ENCODE measurements at places on chromosomes 6 and 20.

- no peak for DNase-seq
These were observed 2.6 kb upstream of the PCMTD2 start for GRCh38 chr20:64253000-64253383.

DNA sequence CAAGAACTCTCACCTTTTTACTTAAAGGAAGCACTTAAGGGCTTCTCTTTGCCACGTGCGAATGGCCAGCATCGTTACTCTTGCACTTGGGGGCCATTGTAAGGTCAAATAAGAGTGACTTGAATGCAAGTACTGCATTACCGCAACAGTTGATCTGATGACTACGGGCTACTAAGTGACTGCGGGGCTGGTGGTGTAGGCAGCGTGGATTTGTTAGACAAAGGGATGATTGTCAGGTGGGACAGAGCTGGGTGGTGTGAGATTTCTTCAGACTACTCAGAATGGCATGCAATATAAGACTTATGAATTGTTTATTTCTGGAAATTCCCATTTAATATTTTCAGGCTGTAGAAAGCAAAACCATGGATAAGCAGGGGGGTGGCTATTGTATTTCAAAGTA, 199.7 kb upstream of the UST start:
- no peak for DNase-seq

- no peak for DNase-seq
These were observed 29.3 kb upstream of the CTAGE9 start for GRCh38 chr6:131740161-131740560.

- DNase-seq: no peak
These were observed 306.0 kb downstream of the FARS2 start for GRCh38 chr6:5567352-5567751.

DNA sequence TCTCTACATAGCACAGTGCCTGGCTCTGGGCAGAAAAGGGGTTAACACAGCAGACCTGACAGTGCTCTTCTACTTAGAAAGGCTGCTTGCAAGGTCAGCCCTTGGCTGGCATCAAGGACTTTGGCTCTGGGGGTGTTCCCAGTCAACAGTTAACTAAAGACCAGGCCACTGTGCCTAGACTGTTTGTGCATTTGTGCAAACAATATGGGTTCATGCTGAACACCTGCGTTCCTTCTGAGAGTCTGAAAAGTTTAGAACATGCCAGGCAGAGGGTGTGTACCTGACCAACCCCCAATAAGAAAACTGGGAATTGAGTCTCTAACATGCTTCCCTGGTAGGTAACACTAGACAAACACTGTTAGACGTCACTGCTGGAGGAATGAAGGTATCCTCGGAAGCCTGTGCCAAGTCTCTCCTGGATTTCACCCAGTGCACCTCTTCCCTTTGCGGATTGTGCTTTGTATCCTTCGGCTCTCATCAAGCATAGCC, 110.7 kb downstream of the PDE10A start:
- DNase-seq: no peak

DNA sequence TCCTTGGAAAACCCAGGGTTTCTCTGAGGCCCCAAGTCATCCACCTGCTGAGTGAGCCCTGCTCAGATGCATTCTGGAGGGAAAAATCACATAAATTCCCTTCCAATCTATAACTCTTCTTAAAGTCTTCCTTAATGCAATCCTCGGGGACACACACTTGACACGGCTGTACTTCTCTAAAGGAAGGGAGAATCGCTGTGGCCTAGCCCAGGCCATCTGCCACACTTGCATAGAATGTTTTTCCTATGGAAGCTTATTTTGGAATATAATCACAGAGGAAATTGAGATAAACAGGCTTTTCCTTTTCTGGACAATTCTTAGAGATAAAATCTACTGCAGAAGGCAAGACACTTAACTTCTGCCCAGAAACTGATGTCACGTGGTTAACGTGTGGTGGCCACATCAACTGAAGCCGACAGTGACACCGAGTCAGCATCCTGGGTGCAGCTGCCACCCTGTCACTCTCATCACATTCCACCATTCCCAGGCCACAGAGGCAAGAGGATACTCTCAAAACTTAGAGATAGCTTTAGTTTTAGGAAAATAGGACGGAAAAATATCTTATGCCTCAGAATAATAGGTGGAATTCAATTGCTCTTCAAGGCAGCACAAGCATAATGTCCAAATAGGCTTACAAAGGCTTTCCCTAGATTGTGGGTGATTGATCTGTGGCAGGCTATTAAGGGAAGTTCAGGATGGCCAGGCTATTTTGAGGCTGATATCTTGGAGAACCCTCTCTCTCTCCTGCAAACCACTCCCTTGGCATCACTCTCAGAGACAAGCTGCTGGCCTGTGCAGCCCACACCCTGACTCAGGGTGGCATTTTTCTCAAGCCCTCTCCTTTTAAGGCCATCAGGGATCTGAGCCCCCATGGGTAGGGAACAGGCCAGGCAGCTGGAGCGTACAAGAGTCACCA, 29.6 kb downstream of the PSMB1 start:
- DNase-seq: no peak

- DNase-seq: no peak
These were observed 142.2 kb upstream of the ATXN1 start for GRCh38 chr6:16903470-16903869.

GRCh38 chr20:56722042-56722441, 92.9 kb downstream of the TFAP2C start:
- no peak for DNase-seq

DNA sequence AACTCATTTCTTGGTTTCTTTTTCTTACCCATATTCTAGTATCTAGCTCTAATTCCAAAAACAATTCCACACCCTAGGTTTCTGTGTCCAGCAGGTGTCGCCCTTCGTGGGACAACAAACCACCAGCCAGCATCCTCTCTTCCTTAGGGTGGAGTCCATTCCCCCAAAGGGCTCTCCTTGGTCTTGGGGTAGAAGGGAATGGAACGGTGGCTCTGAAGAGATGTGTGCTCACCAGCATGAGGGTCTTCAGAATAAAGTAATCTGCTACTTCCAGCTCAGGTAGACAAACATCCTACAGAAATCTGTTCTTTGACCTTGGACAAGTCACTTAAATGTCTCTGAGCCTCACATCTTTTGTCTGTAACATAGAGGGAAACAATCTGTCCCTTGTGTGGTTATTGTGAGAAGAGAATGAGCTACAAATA, 7.2 kb downstream of the HLA-DMB start:
- peak; percentile 80 for DNase-seq

- DNase-seq: no peak
These were observed 293.5 kb downstream of the SMOC2 start for GRCh38 chr6:168734523-168734922.

- DNase-seq: no peak
These were observed 213.5 kb downstream of the MOXD1 start for GRCh38 chr6:132187816-132188215.

DNA sequence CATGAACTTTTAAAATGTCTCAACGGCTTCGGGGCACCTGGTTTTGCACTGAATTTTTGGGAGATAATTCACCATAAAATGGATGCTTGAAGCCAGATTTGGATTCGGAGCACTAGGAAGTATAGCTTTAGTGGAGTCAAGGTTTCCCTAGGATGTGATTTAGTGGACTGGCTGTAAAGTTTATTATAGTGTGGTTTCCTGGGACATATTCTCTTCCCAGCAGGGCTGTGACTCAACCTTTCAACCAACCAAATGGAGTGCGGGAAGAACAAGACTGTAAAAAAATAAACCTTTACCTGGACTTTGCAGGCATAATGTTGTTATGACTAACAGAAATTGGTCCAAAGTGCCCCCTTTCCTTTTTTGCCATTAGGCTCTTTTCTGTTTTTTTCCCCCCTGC, 327.4 kb upstream of the MAN1A1 start:
- DNase-seq: no peak

GRCh38 chr20:10007747-10008146, 27.0 kb upstream of the ANKEF1 start:
- DNase-seq: no peak

GRCh38 chr20:54385746-54386145, 89.6 kb upstream of the DOK5 start:
- DNase-seq: no peak

DNA sequence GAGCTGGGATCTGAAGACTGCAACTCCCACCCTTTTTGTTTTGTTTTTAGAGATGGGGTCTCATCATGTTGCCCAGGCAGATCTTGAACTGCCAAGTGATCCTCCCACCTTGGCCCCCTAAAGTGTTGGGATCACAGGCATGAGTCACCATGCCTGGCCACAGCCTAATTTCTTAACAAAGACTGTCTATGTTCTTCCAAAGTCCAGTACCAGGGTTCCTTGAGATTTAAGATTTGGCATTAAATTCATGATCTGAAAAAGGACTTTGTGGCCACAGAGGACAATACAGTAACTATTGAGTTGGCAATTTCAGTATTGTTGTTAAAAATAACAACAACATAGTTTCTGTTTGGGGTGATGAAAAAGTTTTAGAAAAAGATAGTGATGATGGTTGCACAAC, 28.7 kb upstream of the BEND3 start:
- DNase-seq: no peak

GRCh38 chr6:83153883-83154521, 39.1 kb downstream of the PGM3 start:
- no peak for DNase-seq

DNA sequence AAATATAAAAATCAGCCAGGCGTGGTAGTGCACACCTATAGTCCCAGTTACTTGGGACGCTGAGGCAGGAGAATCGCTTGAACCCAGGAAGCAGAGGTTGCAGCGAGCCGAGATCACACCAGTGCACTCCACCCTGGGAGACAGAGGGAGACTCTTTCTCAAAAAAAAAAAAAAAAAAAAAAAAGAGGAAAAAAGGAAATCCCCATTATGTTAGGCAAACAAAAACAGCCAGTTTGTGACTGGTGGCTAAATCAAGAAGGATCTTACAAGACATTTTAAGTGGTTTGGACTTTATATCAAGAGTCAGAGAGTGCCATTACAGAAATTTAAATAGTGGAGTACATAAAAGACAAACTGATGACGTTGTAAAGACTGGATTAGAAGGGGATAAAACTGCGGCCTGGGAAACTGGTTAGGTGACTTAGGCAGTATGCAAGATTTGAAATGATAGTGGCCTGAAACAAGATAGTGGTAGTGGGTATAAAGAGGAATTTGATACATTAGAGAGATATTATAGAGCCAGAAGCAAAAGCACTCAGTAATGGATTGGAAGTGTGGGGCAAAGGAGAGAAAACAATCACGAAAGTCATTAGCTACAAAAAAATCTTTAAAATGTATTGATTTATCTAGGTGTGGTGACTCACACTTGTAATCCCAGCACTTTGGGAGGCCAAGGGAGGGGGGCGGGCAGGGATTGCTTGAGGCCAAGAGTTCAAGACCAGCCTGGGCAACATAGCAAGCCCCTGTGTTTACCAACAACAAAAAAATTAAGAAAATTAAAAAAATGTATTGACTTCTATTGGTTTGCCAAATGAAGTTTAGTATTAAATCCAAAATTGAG, 1.7 kb upstream of the MYO6 start:
- no peak for DNase-seq

DNA sequence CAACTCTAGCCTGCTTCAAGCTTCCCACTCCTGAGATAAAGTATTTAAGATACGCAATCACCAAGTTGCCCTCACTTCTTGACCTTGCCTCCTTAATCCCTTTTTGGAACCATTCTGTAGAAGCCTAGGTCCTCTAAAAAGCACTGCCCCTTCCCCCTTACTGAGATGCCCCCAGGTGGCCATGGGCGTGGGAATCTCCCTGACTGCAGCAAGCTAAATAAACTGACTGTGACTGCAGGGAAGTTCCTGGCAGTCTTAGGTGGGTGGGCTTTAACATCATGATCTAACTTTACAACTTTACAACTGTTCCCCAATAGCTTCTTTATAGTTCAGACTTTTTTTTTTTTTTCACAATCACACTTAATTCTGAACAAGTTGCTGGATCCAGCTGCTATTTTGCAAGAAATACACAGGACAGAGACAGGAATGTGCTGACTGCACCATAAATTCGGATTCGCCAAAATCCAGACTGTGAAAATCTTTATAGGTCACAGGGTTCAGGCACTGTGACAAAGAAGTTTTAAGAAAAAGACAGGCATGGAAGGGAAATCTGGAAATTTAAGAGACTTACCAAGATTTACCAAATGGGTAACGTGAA, 344.2 kb upstream of the SULF2 start:
- DNase-seq: no peak

DNA sequence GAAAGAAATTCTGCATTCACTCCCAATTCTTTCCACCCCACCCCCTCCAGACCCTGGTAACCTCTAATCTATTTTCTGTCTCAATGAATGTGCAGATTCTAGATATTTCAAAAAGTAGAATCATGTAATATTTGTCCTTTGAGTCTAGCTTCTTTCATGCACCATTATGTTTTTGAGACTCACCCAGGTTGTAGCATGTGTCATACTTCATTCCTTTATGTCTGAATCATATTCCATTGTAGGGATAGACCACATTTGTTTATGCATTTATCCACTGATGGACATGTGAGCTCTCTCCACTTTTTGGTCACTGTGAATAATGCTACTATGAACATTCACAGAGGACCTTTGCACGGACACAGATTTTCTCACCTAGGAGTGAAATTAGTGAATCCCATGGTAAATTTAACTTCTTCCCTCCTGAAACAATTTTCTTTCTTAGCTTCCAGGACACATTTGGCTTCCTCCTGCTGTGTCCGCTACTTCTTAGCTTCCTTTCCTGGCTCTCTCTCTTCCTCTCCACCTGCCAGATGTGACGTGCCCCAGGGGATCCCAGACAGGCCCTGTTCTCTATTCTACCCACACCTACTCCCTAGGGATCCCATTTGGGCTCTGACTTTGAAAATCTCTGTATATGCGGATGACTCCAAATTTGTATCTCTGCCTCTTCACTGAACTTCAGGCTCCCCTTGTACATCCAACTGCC, 24.1 kb upstream of the ARFGEF2 start:
- no peak for DNase-seq

DNA sequence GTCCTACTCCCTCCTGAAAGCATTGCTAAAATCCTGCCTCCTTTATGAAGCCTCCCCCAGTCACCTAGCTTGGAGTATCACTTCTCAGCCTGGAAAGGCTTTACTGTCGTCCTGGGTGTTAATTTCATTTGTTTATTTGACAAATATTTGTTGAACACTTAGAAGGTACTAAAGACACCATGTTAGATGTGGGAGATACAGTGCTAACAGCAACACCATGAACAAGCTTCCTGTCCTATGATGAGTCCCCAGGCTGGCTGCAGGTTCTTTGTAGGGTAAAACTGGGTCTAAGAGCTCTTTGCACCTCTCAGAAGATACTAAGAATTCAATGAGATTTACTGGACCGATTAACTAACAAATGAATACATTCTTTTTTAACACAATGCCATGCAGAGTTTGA, 109.2 kb upstream of the TMEM170B start:
- no peak for DNase-seq
